ENCODE measurements at places on chromosomes 5 and 9.

GRCh38 chr5:63053019-63053638, 474.5 kb downstream of the LRRC70 start:
- no peak for DNase-seq

DNA sequence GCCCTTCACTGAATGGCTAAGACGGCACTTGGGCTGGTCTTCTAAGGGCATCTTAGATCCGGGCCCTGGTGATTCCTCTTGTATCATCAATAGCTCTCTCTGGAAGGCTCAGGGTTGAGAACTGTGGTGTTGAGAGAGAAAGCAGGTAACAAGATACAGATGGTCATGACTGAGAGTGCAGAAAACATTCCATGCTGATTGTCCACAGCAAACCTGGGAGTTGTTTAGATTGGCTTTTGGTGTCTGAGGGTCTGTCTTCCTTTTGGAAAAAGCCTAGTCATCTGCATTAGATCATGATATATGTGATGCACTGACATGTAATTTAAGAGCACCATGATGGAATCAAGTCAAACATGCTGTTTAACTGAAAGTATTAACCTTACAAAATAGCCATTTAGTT, 331.9 kb downstream of the ADAMTS6 start:
- DNase-seq: no peak

GRCh38 chr5:134736173-134736812, 2.1 kb upstream of the CAMLG start:
- no peak for DNase-seq

- DNase-seq: no peak
Measured at GRCh38 chr5:22965960-22966359, 112.8 kb upstream of the CDH12 start.

GRCh38 chr5:52375969-52376368, 411.7 kb upstream of the ITGA1 start:
- DNase-seq: no peak

DNA sequence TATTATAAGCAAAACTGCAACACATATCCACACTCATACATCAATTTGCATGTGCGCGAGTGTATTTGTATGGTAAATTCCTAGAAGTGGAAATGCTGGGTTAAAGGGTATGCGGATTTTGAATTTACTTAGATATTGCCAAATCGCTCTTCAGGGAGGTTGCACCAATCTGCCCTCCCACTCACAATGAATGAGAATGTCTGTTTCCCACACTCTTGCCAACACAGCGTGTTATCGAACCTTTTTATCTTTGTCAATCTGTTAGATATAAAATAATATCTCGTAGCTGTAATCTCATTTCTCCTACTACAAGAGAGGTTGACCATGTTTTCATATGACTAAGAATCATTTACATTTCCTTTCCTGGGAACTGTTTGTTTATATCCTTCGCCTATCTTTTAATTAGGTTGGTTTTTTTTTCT, 35.7 kb downstream of the LHX2 start:
- DNase-seq: no peak

GRCh38 chr5:15791859-15792258, 291.9 kb downstream of the FBXL7 start:
- DNase-seq: peak; percentile 35

DNA sequence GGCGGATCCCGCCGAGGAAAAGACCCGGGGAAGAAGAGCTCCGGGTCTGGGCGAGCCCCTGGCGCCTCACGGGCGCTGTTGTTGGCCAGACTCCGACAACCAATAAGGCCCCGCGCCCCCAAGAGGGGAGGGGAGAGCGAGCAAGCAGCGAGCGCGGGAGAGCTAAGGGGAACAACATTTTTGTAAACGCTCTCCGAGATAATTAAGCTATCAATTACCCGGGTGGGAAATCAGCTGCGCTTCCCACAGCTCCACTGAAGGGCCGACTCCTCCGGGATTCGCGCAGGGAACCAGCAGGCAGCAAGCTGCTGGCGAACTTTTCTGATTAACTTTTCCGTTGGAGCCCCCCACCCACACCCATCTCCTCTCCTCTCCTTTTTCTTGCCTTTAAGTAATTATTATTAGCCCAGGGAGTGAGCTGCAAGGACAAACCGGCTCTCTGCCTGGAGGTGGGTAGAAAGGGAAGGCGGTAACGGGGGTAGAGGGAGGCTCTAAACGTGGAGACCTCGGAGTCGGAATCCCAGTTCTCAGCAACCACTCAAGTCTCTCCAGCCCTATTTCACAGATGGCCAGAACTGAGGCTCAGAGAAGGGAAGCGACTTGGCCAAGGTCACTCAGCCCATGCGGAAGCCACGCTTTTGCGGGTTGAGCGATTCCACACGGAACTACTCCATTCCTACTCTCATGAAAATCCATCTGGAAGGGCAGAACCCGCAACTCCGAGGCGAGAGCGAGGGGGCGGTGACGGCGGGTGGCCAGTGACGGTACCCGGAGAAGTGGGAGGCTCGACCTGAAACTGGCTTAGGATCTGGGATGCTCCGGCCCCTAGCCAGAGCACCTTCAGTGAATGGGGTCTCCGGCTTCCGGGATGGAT, 1.3 kb downstream of the ASTN2 start:
- no peak for DNase-seq

GRCh38 chr5:34930462-34930844, 1.1 kb downstream of the DNAJC21 start:
- DNase-seq: peak; percentile 65

DNA sequence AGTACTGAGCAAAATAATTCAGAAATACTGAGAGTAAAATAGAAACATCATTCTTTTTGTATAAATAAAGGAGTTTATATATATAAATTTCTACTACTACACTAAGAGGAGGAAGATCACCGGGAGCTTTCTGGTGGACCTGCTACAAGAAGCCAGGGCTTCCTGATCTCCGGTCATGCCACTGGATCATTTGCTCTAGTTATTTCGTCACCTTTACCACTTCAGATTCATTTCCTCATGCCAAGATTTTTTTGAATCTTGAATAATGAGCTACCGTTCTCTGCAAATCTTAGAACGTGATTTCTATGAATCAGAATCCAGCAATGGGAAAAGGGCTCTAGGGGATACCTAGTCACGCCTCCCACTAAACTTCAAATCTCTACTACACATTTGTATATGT, 51.9 kb upstream of the TBC1D9B start:
- no peak for DNase-seq

GRCh38 chr9:3508078-3508431, 17.7 kb downstream of the RFX3 start:
- no peak for DNase-seq

DNA sequence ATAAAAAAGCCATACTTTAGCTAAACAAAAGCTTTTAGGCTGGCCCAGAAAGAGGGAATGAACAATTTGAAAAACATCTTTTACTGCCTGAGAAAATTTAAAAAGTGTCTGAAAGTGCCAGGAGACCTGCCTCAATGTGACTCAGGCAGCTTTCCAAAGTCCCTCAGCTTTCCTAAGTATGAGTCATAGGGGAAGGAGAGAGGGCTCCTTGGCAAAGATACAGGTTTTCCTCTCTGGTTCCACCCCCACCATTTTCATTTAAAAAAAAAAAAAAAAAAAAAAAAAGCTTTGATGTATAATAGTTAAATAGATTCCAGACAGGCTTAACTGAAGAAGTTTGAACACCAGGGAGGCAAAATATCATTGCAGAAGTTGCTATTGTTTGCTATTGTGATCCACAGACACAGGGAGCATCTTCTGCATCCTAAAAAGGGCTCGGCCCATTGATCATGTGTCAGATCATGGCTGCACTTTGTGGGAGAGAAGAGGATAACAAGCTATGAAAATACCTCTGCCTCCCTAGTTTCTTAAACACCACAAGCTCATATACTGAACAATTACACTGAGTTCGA, 71.5 kb downstream of the MRPS27 start:
- DNase-seq: peak; percentile 91

DNA sequence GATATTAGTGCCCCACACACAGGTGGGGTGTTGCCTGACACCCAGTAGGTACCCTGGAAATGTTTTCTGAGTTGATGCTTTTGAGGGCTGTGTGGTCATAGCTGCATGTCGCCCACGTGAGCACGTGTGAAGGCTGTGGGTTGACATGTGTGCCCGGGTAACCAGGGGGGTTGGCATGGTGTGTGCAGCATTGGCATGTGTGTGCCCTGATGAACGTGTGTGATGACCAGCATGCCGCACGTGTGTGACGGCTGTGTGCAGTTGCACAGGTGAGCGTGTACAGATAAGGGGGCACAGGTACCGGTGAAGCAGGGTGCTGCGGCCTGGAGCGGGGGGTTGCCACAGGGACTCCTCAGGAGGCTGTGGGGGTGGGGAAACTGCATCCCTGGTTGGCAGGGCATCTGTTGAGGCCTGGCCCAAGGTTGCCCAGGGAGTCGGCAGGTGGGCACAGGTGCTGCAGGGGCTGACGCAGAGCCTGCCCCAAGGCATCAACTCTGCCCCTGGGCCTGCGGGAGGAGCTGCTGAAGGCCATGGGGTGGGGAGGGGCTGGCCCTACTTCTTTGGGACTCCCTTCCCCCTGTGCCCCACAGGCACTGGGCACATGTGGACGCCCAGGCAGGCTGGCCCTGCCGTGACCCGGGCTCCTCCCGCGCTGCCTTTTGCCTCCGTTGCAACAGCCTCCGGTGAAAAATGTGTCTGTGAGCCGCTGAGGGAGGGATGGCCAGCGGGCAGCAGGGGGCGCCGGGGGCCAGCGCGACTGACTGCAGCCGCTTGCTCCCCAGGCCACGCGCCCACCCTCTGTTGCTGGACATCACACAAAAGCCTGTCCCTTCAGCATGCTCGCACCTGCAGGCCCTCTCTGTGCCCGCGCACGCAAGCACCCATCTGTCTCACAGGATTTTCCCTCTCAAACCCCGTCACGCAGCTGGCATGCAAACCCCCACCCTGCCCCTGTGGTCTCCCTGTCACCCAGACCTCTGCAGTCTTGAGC, 2.2 kb downstream of the UNC5A start:
- peak; percentile 53 for DNase-seq

GRCh38 chr9:12843735-12844134, 68.9 kb downstream of the LURAP1L start:
- DNase-seq: peak; percentile 35

DNA sequence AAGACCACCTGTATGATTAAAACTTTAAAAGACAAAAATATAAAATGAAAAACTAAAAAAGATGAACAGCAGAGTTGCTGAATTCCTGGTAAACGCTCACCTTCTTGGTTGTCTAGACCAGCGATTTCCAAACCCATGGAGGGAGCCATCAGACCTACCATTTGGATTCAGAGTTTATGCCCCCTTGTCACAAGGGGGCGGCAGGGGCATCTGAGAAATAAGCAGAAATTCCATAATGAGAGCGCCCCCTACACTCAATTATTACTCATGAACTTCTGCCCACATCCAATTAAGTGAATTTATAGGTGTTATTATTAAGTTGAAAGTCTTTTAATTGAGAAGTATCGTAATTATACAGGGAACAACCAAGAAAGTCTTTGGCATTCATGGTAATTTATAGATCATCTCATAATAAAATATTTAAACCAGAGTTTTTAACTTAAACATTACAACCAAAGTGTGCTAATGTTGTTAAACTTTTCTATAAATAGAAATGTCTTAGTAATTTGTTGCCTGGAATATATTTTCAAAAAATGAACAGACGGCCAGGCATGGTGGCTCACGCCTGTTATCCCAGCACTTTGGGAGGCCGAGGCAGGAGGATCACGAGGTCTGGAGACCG, 35.2 kb upstream of the SPATA31C2 start:
- peak; percentile 61 for DNase-seq

DNA sequence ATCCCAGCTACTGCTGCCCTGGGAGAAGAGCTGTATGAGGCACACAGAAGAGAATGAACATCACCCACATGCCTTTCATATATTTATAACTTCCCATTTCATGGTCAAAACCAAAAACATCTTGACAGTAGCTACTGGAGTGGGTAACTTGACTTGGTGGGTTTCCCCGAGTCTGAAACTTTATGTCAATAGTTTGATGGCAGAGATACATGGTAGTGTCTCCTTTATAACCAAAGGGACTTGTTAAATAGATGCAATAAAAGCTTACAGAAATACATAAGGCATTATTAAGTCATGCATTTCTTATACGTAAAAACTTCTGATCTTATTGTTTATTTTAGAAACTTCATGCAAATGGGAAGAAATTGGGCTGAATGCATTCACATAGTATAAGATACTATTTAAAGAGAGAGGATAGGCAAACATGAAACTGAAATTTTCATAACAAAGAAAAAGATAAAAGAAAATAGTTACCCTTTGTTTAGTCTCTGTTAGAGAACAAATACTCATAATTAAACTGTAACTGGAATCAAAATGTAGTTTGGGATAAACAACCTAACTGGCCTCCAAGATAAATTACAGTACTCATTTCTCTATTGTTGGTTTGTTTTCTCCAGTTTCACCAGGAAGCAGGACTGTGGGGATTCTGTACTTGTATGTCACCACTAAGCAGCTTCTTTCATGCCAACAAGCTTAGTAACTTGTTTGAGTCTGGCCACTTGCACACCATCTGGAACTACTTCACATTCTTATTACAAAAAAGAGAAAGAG, 459.3 kb upstream of the MEF2C start:
- DNase-seq: peak; percentile 89

DNA sequence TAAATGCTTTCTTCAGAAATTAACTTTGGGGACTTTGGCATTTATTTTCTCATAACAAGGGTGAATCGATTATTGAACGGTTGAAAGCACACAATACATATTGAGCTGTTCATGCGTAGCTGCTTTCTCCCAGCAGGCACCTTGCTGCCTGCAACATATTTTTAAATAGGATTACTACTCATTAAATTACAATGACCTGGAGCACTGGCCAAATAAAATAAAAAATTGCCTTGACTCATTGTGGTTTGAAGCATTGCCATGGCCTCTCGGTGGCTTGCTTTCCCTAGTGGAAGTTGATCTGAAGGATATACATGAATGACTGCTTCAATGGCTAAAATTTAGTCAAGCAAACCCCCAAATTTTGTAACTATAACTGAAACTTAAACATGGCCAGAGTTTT, 181.6 kb upstream of the NUDT12 start:
- peak; percentile 76 for DNase-seq

GRCh38 chr5:34486160-34486848, 169.8 kb upstream of the RAI14 start:
- DNase-seq: peak; percentile 97

GRCh38 chr5:16051246-16051755, 128.3 kb downstream of the MARCHF11 start:
- DNase-seq: no peak

- no peak for DNase-seq
Measured at GRCh38 chr9:99305820-99306811, 84.0 kb downstream of the SEC61B start.

GRCh38 chr5:100299261-100299660, 235.9 kb upstream of the FAM174A start:
- no peak for DNase-seq

GRCh38 chr9:135305546-135306180, 173.9 kb upstream of the PPP1R26 start:
- no peak for DNase-seq

GRCh38 chr9:130289711-130290241, 24.2 kb downstream of the HMCN2 start:
- DNase-seq: no peak

DNA sequence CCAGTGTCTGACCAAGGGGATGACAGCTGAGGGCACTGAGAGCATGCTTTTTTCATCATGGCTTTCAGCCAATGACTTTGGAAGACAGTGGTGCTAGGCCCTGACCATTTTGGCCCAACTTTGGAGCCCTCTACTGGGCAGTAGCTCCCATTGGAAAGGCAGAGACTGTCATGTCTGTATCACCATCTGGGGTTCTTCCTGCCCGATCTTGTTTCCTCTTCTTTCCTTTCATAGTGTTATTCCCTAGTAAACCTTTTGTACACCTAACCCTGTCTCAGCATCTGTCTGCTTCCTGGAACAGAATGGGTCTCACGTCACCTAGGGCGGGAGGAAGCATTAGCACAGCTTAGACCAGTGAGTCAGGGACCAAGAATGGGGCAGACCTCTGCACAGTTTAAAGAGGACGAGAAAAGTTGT, 97.4 kb upstream of the MAST4 start:
- no peak for DNase-seq

- DNase-seq: no peak
Measured at GRCh38 chr9:105539452-105539851, 18.5 kb upstream of the FKTN start.

Data from adipocyte (in vitro differentiated cells).